ENCODE measurements at places on chromosomes 2 and 18. TPM values are rescaled to one million over a fixed set of nuclear protein-coding genes. Genes with fewer than 3 reads are reported as not detected.

Gene PLEK
- total RNA-seq = not detected

Gene LONRF2
- total RNA-seq = under 0.01 TPM

Gene KYNU
- 1.6 TPM for total RNA-seq

Gene C2orf78
- total RNA-seq = not detected

Gene RETSAT
- total RNA-seq = 71.5 TPM

Gene CD8A
- not detected for total RNA-seq

Gene ALK
- 0.16 TPM for total RNA-seq

Gene ITGA6
- total RNA-seq = 5.3 TPM

Gene BUB1
- total RNA-seq = 5.8 TPM

Gene OSR1
- 9.7 TPM for total RNA-seq

Gene TMEM37
- total RNA-seq = 0.32 TPM

Gene ZC3H15
- 63.8 TPM for total RNA-seq

Gene GPR75
- total RNA-seq = 0.52 TPM

Gene PROC
- total RNA-seq = not detected

Gene RNF152
- total RNA-seq = 18.3 TPM

Gene AQP12B
- not detected for total RNA-seq

Gene CNGA3
- 0.16 TPM for total RNA-seq

Gene PTPRN
- total RNA-seq = 7.2 TPM

Gene CXCR2
- total RNA-seq = not detected

Gene NTSR2
- total RNA-seq = not detected

Gene LAMA1
- total RNA-seq = 1.5 TPM

Gene GRB14
- 0.17 TPM for total RNA-seq
